ENCODE measurements at places on chromosomes 5 and 9. TPM values are rescaled to one million over a fixed set of nuclear protein-coding genes. Genes with fewer than 3 reads are reported as not detected.

The NMUR2 gene
- total RNA-seq = not detected

DNA sequence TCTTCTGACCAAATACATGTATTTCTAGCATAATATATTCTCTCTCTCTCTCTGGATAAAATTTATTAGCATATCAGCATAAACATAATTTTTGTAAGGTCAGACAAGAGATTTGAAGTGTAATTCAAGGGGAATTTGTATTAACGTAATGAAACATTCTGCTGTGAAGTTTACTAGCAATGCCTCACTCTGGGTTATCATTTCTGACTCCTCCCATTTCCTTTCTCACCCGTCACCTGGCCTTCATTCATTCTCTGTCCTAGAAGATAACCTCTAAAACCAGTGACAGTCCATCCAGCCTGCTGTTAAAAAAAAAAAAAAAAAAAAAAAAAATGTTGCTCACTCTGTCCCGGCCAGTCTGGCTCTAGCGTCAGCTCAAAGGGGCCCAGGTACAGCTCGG is 27.1 kb downstream of the GRAMD2B start:
- no peak for DNase-seq

The ALDH1A1 gene
- total RNA-seq = 0.87 TPM

GRCh38 chr9:26746357-26747072 is 146.1 kb downstream of the CAAP1 start:
- DNase-seq = peak; percentile 86

The TSSK1B gene
- not detected for total RNA-seq

The SLC6A19 gene
- not detected for total RNA-seq

- no peak for DNase-seq
Measured at GRCh38 chr5:137136991-137137632, 362.0 kb downstream of the SPOCK1 start.

GRCh38 chr9:137872296-137872695 is 5.3 kb upstream of the CACNA1B start:
- DNase-seq = no peak

DNA sequence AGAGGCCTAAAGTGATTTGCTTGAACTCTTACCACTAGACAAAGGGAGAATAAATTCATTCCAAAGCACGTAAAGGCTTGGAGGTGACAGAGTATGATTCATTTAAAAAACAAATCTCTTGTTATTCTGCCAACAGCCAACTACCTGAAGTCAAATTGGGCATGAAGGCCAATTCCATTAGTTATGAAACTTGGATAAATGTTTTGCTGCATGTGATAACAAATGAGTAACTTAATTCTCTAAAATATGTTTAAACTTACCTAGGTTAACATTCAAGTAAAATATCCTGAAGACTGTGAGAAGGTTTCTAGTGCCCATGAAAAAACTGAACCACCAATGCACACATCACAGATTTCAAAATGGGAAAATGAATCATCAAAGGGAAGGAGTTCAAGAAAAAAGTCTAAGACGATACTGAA is 120.1 kb upstream of the TSLP start:
- peak; percentile 44 for DNase-seq

GRCh38 chr9:130382636-130383349 is 62.0 kb upstream of the ASS1 start:
- DNase-seq = no peak

DNA sequence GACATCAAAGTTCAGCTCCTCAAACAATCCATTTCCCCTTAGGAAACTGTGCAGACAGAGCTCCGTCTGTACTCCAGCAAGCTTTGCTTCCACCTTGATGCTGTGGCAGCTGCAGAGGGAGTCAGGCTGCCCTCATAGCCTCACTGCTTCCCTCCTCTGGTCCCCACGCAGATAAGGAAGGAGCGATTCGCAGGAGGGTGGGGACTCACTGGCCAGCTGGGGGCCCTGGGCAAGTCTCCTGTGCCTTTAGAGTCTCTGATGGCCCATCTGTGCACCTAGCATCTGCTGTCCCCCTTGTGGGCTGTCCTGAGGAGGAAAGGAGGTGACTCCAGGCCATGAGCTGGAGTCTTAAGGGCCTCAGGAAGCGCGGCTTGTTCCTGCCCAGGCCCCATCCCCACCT is 121.5 kb downstream of the ENTREP1 start:
- DNase-seq = no peak

DNA sequence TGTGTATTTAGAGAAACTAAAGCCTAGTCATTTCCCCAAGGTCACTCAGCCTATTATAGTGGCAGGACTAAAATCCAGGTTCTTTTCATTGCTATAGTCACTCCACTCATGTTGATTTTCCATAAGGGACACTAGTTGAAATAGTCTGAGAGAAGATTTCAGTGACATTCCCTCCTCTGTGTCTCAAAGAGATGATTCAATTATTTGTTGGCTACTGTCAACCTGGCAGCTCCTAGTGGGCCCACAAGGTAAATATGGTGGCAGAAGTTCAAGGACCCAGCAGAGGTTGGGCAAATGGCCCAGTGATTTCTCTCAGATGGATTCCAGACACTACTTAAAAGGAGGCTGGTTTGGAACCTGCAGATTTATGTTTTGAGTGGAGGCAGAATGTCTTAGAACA is 48.1 kb downstream of the G3BP1 start:
- no peak for DNase-seq

The CNTNAP3B gene
- 10.3 TPM for total RNA-seq

GRCh38 chr9:126326228-126327005 is at the start of gene MVB12B:
TSS of gene MVB12B (plus strand) at chr9:126326829. CDS start at chr9:126326930, 101 bp downstream.
- DNase-seq = no peak
